ENCODE measurements at places on chromosomes 3 and 15. TPM values are rescaled to one million over a fixed set of nuclear protein-coding genes. Genes with fewer than 3 reads are reported as not detected.

DNA sequence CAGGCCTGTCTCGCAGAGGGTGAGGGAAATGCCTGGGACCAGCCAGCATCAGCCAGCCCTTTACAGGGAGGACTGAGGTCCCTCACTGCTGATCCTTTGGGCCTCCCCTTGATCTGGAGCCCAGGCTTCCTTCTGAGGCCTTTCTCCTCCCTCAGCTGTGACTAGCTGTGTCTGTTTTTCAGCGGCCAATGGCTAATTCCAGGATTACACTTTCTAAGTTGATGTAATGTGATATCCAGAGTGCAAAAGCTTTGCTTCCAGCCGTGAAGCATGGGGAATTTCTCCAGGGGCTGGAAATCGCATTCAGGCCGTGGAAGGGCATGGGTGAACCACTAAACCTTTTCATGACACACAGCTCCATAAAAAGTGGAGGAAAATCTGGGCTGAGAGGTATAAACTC is 157.6 kb downstream of the SHQ1 start:
- no peak overlapping the region for H3K27ac ChIP-seq
- DNase-seq, result peak; percentile 15
- no peaks in the 10 kb centered on the region for H3K36me3 ChIP-seq
- H3K4me1 ChIP-seq, result peaks cover 15% of the 10 kb centered on the region

DNA sequence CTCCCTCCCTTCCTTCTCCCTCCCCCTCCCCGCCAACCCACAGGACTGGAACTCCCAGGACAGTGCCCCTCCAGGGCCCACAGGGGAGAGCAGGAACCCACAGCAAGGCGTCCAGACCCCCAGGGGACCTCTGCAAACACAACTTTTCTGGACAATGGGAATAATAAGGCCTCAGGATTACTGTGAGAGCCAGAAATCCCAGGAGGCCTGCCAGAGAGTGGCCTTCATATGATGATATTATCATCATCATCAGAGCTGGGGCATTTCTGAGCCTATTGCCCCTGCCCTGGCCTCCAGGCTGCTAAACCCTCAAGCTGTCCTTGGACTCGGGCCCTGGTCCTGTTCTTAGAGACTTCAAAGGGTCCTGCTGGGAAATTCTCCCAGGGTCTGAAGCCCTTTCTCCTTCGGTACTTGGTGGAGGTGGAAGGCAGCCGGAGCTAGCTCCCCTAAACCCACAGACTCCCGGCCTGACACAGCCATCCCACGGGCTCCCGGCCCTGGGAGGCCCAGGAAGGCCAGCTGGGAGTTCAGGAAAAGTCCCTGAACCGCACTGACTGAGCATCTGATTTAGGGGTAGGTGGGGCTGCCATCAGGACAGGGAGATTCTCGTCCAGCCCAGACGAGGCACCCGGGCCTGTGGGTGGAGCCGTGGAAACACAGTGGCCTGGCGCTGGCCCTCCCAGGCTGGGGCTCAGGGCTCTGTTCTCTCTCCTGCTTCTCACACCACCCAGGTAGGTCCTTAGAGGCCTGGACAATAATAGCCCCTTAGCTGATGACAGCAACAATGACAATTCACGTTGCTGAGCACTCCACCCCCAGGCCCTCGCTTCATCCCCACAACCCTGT is 4.9 kb downstream of the CALML4 start:
- no peak for DNase-seq
- H3K27me3 ChIP-seq, result no peaks in the 10 kb centered on the region
- H3K4me3 ChIP-seq, result no peak overlapping the region
- no peaks in the 10 kb centered on the region for H3K36me3 ChIP-seq
- H3K4me1 ChIP-seq, result peaks cover 21% of the 10 kb centered on the region

Gene ACTRT3
- 1.7 TPM for total RNA-seq

DNA sequence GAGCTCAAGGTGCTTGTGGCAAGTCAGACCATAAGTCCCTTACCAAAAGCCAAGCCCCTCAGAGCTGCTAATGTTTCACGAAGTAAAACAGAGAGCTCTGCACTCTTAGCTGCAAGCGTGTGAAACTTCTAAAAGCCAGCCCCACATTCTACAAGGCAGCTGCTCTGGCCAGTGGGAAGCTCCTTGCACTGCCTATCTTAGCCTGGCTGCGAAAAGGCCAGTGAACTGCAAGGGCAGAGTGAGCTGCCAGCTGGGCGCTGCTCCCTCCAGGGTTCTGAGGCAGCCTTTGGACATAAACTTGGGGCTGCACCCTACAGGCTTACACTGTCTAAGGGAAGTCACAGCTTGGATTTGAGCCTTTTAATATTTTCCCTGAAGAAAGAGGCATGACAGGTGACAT is 2.2 kb upstream of the MUSTN1 start:
- no peaks in the 10 kb centered on the region for H3K36me3 ChIP-seq
- no peaks in the 10 kb centered on the region for H3K27me3 ChIP-seq
- DNase-seq, result no peak
- no peaks in the 10 kb centered on the region for H3K4me1 ChIP-seq

DNA sequence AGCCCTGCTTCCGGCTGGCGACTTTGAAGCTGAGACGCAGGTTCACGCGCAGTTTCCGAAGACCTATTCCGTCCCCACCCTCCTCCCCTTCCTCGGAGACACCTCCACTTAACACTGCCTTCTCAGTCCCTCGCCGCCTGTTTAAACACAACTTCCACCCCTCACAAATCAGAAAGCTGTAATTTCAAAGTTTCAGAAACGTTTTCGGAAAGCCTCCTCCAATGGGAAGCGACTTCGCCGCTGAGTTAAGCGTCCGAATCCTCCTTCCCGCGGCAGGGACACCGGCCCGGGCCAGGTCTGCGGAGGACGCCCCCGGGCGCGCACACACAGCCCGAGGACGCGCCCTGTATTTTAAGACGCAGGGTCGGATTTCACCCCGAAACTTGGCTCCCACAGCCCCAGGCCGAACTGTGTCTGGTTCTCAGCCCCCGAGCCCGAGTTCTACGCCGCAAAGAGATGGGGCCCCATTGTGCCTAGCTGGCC is 559 bp upstream of the LRRN1 start:
- DNase-seq, result peak; percentile 42
- H3K27me3 ChIP-seq, result peaks cover 64% of the 10 kb centered on the region
- no peaks in the 10 kb centered on the region for H3K36me3 ChIP-seq
- H3K4me3 ChIP-seq, result peak overlapping the region; percentile 49
- H3K4me1 ChIP-seq, result peaks cover 3% of the 10 kb centered on the region

GRCh38 chr15:99076555-99077308 is 28.1 kb upstream of the SYNM start:
- H3K27ac ChIP-seq, result no peak overlapping the region
- H3K4me3 ChIP-seq, result no peak overlapping the region
- no peaks in the 10 kb centered on the region for H3K36me3 ChIP-seq
- peak; percentile 88 for DNase-seq

DNA sequence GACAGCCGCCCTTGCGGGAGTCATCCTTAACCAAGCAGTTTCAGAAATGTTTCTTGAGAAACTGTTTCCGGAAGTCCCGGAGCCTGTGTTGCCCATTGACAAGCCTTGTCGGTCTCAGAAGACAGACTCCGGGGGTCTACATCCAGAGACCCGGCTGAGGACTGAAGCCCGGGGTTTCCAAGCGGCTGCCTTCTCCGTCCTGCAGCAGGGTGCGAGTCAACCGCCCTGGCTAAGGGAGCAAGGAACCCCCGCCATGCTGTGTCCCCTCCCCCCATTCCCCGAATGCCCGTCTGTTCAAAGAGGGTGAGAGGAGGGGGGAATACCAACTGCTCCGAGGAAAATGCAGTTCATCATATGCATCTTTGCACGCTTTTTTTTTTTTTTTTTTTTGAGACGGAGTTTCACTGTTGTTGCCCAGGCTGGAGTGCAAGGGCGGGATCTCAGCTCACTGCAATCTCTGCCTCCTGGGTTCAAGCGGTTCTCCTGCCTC is 61.6 kb downstream of the ATP1B3 start:
- no peak overlapping the region for H3K4me3 ChIP-seq
- H3K27me3 ChIP-seq, result no peaks in the 10 kb centered on the region
- no peak for DNase-seq

DNA sequence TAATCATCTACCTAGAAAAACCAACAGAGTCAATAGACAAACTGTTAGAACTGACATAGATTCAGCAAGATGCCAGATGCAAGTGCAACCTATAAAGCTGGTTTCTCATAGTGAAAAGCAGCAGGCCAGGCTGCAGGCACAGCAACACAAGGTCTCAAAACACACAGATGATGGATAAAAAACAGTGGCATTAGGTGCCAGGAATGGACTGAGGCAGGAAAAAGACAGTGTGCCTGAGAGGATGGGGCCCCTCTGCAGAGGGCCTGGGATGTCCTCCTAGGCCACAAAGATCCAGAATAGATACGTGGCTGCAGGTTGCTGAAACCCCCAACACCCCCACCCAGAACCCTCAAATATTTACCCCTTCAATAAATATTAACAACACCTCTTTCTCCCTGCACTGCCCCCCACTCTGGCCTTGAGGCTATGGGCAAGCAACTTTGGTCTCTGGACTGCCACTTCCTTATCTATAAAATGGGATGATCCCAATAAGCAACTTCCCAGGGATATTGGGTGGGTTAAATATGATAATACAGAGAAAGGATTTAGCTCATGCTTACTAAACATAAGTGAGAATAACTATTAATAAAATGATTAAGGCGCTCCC is 35.2 kb upstream of the FGD5 start:
- no peak overlapping the region for H3K4me3 ChIP-seq
- no peak overlapping the region for H3K27ac ChIP-seq
- no peaks in the 10 kb centered on the region for H3K36me3 ChIP-seq
- no peak for DNase-seq
- H3K27me3 ChIP-seq, result no peaks in the 10 kb centered on the region

DNA sequence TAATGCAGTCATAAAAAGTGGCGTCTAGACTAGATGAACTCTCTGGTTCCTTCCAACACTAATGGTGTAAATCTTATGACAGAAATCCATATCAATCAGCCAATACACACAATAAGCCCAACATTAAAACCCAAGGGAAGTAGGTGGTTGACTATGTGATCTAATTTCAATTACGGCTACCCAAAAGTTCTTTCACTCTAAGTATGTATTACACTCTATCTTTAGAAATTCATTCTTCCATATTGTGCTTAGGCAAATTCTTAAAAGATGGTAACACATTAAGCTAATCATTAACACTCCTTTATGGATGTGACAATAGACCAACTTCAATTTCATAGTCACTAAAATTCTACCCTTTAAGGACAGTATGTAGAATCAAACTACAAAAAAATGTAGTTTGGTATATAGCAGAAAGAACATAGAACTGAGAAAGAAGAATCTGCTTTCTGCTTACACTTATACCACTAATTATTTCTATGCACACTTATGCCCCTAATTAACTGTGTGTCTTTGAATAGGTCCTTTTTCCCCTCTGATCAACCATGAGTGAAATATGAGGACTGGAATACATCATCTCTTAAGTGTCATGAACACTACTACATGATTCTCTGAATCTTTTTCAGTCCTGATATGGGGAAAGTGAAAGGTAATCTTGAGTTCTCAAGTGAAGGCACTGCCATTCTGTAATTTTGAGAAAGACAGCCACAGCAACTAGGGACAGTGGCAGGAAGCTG is 557.6 kb downstream of the IGSF11 start:
- no peaks in the 10 kb centered on the region for H3K27me3 ChIP-seq
- no peaks in the 10 kb centered on the region for H3K4me1 ChIP-seq
- no peak overlapping the region for H3K4me3 ChIP-seq
- DNase-seq, result no peak
- H3K27ac ChIP-seq, result no peak overlapping the region

DNA sequence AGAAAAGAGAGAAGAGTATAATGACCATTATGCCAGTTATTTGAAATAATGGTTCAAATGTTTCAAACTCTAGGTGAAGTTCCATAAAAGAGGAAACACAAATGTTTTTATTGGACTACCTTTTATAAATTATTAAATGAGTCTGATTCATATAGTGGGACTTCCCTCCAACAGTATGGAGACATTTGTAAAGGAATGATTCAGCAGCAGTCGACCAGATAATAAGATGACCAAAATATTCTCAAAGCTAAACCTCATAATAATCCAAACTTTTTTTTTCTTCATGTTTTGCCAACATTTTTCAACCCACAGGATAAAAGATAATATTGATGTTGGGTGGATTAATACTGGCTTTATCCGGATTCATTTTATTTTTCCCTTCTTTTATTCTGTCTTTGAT is 18.8 kb downstream of the TIPARP start:
- H3K27ac ChIP-seq, result no peak overlapping the region
- H3K4me1 ChIP-seq, result peaks cover 42% of the 10 kb centered on the region
- DNase-seq, result no peak
- H3K4me3 ChIP-seq, result no peak overlapping the region
- H3K27me3 ChIP-seq, result no peaks in the 10 kb centered on the region

Data from cardiac muscle cell (in vitro differentiated cells and primary cell).